ENCODE measurements at places on chromosomes 5 and 9.

GRCh38 chr9:33127881-33128280, 39.3 kb downstream of the B4GALT1 start:
- DNase-seq, result no peak

GRCh38 chr5:39800042-39800601, 375.3 kb upstream of the DAB2 start:
- no peak for DNase-seq

- peak; percentile 8 for DNase-seq
Observed at GRCh38 chr9:14692470-14693250, 572 bp downstream of the ZDHHC21 start.

DNA sequence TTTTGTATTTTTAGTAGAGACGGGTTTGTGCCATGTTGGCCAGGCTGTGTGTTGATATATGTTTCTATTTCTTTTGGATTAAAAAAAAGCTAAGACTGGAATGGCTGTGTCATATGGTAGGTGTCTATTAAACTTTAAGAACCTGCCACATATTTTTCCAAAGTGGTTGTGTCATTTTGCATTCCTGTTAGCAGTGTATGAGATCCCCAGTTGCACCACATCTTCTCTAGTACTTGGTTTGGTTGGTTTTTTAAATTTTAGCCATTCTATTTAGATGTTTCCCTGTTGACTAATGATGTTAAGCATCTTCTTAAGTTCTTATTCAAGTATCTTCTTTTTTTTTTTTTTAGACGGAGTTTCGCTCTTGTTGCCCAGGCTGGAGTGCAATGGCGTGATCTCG, 36.2 kb upstream of the MEGF9 start:
- no peak for DNase-seq

DNA sequence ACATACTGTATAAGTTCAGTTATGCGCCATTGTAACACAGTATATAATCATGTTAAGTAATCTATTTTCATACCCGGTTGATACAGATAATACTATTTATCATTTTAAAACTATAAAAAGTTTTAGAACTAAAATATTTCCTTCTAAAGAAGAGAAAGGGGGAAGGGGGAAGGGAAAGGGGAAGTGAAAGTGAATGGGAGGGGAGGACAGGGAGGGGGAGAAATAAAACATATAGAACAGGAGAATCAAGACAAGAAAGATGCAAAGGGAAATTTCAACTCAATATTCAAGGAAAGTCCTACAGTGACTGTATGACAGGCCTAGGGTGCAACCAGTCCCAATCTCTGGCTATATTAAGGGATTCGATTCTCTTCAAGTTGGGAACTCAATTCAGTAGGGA, 1278.8 kb downstream of the MAT2B start:
- DNase-seq, result peak; percentile 3

DNA sequence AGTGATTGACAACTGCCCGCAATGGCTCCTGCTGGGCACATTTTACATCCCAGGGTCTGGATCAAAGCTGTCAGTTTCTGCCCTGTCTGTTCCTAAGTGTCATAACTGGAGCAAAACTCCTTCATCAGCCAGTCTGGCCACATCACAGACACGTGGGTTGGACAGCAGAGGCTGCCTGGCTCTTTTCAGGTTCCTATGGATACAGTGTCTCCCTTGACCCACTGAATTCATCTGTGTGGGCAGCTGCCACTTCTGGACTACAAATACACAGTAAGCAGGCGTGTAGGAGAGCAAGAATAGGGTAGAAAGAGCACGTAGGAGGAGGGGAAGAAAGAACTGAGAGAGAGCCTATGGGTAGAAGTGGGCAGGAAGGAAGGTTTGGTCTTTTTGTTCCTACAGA, 238.0 kb downstream of the ENC1 start:
- DNase-seq, result peak; percentile 86

GRCh38 chr5:37132646-37133045, 116.5 kb downstream of the CPLANE1 start:
- DNase-seq, result no peak

- no peak for DNase-seq
Observed at GRCh38 chr5:167578977-167579692, 712.3 kb upstream of the WWC1 start.

DNA sequence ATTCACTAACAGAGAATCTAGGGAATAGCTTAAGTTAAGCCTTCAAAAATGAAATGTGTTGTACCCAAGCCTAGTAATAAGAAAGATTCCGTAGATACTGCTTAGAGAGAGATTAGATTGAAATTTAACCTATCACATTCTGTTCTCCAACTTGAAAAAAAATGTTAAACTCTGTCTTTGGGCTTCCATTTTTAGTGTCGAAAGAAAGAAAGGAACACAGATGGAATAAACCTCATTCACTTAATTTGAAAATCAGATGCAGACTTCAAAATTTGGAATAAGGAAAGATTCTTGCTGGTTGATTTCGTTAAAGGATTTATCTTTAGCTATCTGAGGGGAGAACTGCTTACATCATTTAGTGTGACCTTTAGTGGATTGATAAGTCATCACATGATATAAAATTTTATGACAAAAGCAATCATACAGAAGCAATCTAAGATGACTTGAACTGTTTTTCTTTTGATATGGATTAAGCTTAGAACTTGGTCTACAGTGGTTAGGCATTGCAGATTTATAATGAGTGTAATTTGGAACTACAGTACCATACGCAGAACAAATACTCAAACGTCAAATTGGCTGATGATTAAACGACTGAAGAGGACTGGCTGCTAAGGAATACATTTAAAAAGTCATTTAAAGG, 128.5 kb downstream of the GLIS3 start:
- DNase-seq, result no peak

DNA sequence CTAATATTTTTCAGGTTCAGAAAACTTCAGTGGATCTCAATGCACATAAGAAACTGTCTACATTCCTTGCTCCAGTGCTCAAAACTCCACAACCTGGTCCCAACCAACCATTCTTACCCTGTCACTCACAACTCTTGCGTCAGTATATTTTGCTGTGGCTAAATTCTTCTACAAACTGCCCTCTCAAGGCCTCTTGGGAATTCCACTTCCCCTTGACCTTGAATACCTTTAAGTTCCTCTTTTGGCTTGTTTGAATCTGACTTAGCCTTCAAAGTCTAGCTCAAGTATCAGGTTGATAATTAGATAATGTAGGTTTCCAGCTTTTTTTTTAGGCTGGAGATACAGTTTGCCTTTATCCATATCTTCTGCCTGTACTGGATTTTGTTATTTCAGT, 128.3 kb downstream of the SLF1 start:
- DNase-seq, result peak; percentile 58

GRCh38 chr9:138115506-138115905, 237.9 kb downstream of the CACNA1B start:
- no peak for DNase-seq

- DNase-seq, result no peak
Observed at GRCh38 chr5:137342764-137343163, 156.4 kb downstream of the SPOCK1 start.

Measured in inflammatory macrophage treated with lipopolysaccharide for 4 hours (primary cell).